COLO829 (cell line): ENCODE measurements at places on chromosomes 12 and 14.
A peak's percentile ranks its signal among the peaks of the same experiment; 100 is the strongest.

DNA sequence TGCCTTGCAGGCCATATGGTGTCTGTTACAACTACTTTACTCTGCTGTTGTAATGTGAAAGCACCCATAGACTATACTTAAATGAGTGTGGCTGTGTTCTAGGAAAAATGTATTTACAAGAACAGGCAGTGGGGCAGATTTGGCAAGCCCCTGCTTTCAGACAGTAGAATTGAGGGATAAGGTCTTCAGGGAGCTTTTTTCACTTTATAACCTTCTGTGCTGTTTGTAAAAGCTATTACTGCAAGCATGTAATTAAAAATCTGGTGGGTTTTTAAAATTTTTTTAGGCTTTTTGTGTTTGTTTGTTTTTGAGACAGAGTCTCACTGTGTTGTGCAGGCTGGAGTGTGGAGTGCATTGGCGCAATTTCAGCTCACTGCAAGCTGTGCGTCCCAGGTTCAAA lies 73.9 kb downstream of the VEZT start:
- no peak for DNase-seq

DNA sequence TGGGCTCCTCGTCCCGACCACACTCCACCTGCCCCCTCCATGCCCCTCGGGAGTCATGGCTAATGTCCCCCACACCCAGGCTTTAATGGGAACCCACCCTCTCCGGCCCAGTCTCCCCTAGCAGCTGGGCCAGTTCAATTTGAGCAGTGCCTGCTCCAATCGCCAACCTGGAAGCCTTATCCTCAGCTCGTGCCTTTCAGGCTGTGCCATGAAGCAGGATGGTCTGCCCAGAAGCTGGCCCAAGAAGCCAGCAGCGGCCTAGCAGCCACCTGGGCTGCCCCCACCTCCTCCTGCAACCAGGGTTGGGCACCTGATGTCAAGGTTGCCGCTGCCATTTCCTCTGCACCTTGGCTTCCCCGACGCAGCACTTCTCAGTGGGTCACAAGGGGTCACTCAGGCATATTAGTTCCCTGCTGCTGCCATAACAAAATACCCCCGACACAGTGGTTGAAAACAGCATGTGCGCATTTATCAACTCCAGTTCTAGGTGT lies 2.3 kb upstream of the CLBA1 start:
- no peak for DNase-seq

GRCh38 chr14:71262441-71262840 lies 355.2 kb downstream of the PCNX1 start:
- no peak for DNase-seq

DNA sequence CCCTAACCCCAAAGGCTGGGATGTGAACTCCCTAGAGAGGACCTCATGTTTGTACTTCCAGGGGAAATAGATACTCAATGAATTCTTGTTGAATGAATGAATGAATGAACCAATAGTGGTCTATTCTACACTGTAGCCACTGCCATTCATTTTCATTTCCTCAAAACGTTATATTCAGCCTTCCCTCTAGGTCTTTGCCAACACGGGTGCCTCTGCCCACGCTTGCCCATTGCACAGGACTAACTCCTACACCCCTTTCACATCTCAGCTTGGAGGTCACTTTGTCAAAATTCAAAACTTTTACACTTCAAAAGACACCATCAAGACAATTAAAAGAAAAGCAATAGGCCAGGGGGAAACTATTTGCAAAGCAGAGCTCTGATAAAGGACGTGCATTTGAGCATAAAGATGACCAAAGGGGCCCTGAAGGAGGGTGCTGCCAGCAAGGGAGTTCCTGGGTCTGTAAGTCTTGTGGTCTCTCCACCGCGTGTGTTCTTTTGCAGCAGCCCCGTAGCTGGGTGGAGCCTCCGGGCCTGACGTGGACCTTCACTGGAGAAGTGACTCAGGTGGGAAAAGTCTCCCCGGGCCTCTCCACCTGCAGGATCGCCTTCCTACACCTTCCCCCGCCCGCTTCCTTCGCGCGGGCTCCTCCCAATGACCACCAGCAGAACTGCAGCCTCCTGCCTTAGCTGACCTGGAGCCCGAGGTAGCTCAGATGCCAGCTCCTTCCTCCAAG lies 31.5 kb downstream of the TMEM63C start:
- peak; percentile 39 for DNase-seq

DNA sequence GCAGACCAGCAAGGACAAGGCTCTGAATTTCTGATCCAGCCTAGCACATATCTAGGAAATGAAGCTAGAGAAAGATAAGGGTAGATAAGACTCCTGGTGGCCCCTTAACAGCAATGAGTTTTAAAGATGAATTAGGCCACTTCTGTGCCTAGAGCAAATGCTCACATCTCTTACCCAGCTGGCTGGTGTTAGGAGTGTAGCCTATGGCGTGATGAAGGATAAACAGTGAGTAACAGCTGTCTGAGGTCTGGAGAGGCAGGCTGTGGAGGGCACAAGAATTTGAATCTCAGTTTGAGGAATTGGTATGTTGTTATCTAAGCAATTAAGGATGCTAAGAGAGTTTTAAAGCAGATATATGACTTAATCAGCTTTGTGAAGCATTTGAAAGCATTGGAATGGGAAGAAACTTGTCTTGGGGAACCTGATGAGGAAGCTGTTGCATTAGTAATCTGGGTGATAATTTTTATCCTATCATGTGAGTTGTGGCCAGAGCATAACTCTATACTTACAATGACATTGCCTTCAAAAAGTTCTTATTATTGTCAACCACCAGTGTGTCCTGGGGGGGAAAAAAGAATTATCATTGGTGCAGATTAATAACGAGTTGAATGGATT lies 161.8 kb downstream of the SRGAP1 start:
- DNase-seq = no peak

GRCh38 chr12:104605685-104606084 lies 148.9 kb downstream of the CHST11 start:
- no peak for DNase-seq

DNA sequence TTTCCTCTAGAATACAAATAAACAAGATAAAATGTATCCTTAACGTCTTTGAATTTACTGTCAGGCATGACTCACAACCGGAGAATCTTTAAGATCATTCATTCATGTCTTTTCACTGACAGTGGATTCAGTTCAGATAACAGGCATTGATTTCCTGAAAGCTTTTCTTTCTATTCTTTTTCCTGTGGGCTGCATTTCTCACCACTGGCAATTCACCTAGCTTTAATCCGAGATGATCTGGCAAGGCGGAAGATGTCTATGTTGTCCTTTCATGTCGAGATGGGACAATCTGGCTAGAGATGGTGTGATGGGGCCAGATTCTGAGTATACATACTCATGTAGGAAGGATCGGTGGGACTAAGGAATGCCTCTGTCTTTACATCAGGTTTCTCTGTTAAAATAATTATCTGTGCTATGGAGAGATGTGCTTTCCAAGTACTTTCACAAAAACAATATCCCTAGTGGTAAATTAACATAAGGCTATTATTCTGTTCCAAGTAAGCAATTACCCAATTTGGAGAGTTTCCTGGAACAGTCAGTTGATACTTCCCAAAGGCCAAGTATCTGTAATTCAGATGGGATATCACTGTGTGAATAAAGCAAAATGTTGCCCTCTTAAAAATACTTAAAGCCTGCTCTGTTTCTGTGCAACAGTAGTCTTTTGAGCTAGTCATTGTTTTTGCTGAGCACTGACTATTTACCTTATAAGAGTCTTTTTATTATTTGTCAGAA lies 17.8 kb downstream of the ACSS3 start:
- peak; percentile 67 for DNase-seq

GRCh38 chr14:52596861-52597260 lies 44.2 kb downstream of the GPR137C start:
- no peak for DNase-seq

- no peak for DNase-seq
These were observed 15.9 kb downstream of the INTS13 start for GRCh38 chr12:26921886-26922285.

DNA sequence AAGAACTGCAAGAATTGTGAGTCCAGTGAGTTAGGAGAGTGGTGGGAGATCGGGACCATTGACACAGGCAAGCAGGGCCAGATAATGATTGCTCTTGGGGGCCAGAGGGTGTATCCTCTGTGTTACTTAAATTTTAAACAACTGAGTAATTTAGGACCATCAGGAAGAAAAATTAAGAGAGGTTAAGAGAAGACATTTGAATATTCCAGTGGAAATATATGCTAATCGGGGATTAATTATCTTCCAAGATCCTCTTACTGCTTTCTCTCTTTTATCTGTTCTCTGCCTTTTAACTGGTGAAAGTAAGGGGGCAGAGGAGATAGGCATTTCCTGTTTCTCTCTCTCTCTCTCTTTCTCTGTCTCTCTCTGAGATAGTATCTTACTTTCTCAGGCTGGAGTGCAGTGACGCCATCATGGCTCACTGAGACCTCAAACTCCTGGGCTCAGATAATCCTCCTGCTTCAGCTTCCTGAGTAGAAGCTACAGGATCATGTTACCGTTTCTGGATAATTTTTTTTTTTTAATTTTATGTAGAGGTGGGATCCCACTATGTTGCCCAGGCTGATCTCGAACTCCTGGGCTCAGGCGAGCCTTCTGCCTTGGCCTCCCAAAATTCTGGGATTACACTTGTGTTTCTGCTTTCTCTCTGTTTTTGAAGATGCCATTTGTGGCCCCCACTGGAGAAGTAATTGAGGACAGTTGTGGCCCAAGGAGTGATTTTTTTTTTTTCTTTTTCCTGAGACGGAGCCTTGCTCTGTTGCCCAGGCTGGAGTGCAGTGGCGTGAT lies 85.1 kb downstream of the DIP2B start:
- no peak for DNase-seq

GRCh38 chr12:123861392-123861791 lies 99.3 kb downstream of the DNAH10 start:
- DNase-seq = no peak

GRCh38 chr12:49020441-49020840 lies 1.9 kb upstream of the PRKAG1 start:
- DNase-seq = no peak

- DNase-seq = no peak
These were observed 35.1 kb upstream of the C14orf180 start for GRCh38 chr14:104544362-104544961.

GRCh38 chr12:3207175-3207574 lies 130.0 kb downstream of the TSPAN9 start:
- DNase-seq = no peak

DNA sequence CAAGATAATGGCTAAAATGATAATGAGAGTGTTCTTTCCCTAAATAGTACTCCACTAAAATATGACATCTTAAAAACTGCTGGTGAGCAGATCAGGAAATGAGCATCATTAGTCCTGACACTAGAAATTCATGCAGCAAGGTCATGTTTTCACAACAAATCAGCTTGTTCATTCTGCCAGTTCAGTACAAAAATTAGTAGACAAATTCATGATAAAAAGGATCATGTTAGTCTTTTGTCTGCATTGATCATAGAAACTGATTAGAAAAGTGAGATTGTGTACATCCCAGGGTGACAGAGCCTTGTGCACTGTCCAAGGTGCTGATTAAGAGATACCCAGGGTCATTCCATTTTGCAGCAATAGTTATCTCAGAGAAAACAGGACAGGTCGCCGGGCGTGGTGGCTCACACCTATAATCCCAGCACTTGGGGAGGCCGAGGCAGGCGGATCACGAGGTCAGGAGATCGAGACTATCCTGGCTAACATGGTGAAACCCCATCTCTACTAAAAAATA lies 163.6 kb downstream of the RIMBP2 start:
- DNase-seq = no peak

- no peak for DNase-seq
These were observed 2.9 kb upstream of the FLRT2 start for GRCh38 chr14:85527006-85527405.

GRCh38 chr12:62606654-62607053 lies 140.0 kb downstream of the MON2 start:
- DNase-seq = no peak

DNA sequence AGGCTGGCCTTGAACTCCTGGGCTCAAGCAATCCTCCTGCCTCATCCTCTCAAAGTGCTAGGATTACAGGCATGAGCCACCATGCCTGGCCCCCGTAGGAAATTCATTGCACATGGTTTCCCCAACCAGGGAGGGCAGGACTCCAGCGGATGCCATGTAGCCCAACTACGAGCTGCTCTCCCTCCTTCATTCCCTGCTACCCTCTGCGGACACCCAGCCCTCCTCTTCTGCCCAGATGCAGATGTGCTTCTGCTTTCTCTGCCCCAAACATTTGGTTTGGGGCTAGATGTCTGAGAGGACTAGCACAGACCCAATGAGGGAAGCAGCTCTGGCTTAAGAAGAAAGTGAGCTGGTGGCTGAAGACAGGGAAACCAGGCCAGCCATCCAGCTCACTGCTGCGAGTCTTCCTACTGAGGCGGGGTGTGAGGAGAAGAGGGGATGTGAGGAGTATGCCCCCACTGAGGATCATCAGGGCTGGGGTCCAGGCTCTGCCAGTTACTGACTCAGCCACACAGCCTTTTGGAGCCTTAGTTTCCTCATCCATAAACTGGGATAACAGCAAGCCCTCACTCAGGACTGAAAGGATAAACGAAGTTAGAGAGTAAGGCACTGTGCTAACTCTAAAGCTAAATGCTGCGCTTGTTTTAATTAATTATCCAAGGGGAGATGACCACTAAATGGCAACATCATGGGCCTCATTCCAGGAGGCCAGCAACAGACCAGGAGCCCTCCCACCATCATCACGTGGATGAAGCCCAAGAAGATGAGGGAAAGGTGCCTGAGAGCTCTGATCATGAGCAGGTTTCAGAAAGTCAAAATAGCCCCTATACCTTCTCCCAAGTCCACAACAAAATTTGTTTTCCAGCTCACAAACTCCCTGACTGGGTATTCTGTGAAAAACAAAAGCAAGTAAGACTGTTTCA lies 10.9 kb downstream of the CTDSP2 start:
- no peak for DNase-seq

- no peak for DNase-seq
These were observed 902 bp downstream of the EML5 start for GRCh38 chr14:88791629-88792472.

DNA sequence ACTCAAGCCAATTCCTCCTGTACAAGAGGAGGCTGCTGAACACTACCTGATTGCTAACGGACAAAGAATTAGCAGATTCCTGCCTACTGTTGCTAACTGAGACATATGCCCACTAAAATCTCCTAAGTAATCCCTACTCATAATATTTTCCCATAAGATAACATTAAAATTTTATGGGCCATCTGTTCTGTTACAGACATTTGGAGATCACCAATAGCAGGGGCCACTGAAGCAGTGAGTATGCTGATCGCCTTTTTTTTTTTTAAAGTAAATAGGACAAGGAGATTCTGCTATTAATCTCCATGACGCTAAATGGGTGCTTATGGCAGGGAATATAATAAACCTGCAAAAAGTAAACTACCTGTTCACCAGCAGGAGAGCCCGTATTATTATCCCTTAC lies 292.9 kb downstream of the MED13L start:
- no peak for DNase-seq

GRCh38 chr14:100540141-100540925 lies 46.9 kb downstream of the BEGAIN start:
- DNase-seq = peak; percentile 35

DNA sequence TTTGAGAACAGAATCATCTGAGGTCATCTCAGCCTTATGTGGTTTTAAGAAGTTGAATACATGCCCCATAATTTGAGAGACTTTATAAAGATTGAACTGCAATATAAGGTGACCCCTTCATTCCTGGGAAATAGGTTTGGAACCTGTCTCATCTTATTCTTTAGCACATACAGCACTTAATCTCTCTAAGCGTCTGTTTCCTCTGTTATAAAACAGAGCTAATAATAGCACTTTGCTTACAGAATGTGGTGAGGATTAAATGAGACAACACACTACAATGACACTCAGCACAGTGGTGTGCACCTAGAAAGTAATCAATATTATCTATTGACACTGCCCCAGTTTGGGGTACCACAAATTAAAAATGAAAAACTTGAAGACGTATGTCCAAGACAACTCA lies 102.1 kb downstream of the DUSP6 start:
- DNase-seq = no peak

GRCh38 chr12:124913474-124914391 lies 717 bp downstream of the UBC start:
- no peak for DNase-seq
